ENCODE measurements at places on chromosomes 1 and 21.

- DNase-seq = no peak
Measured at GRCh38 chr1:204513117-204513716, 3.0 kb upstream of the MDM4 start.

- no peak for DNase-seq
Measured at GRCh38 chr1:9759939-9760338, 63.8 kb downstream of the CLSTN1 start.

DNA sequence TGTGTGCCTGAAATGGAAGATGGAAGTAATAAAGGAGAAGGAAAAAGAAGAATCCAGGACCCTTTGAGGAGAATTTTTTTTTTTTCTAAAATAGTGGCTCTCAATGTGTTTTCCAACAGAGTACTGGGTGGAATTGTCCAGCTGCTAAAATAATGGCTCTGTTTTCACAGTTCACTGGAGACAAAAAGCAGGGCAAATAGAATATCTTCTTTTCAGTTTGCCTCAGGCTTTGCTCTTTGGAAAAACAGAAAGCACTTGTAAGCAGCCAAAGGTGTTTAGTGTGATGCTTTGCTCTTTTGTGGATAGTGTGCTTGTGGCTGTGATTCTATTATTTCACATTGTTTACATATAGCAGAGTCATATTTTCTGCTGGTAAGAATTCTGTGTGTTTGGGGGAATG, 77.4 kb upstream of the MROH9 start:
- no peak for DNase-seq

DNA sequence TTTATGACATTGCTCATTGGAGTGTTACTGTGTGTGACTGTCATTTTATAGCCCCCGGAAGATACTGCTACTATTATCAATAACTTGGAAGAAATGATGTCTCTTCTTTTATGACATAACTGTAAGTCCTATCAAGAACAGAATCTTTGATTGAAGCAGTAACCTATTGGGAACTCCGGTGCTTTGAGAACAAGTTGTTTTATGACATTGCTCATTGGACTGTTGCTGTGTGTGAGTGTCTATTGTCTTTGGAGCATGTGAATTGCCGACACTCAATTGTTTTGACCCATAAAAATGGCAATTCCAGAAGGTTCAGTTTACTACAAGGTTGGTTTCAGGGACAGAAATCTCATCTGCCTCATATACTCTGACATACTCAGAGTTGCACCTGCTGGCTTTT, 8.0 kb downstream of the KCNK1 start:
- DNase-seq = no peak

GRCh38 chr1:244077473-244078220, 26.6 kb downstream of the ZBTB18 start:
- DNase-seq = peak; percentile 13

DNA sequence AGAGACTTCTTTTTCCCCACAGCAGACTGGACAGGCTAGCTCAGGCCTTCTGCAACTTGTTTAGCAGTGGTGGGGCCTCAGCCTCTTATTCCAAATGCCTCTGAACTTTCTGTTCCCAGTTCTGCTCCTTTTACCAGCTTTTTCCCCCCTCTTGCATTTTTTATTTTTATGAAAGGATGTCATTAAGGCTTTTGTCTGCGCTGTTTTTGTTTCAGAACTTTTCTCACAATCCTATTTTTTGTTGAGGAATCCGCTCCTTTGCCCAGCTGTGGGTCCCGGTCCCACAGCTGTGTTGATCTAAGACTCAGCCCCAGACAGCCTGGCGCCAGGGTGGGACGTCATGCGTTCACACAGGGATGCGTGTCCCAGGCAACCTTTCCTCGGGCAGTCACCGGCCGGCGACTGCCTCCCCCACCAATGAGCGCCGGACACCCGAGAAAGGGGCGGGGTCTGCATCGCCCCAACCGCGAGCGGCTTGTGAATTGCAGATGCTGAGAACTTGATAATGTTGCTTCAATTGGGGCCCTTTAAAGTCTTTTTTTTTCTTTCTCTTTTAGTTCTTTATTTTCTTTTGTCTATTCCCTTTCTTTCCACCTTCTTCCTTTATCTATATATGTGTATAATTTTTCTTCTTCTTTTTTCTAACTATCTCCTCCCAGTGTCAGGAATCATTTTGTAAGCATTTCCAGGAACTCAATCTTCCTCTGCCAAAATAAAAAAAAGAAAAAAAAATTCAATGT, 3.0 kb upstream of the ID3 start:
- DNase-seq = peak; percentile 97

- DNase-seq = no peak
Measured at GRCh38 chr1:22411589-22411988, 40.1 kb upstream of the ZBTB40 start.

- DNase-seq = no peak
Measured at GRCh38 chr1:24768873-24769605, 23.8 kb downstream of the CLIC4 start.

DNA sequence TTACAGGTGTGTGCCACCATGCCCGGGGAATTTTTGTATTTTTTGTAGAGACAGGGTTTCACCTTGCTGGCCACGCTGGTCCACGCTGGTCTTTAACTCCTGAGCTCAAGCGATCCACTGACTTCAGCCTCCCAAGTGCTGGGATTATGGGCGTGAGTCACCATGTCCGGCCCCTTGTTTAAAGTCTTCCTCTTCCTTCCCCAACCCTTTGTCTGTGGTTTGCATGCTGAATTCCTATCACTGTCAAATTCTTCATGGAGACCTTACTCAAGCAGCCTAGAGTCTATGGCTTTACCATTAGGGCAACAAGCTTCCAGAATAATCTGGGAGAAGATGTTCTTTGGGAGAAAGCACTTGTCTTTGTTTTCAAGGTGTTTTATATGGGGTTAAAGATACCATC, 34.7 kb downstream of the B3GALT5 start:
- DNase-seq = no peak

DNA sequence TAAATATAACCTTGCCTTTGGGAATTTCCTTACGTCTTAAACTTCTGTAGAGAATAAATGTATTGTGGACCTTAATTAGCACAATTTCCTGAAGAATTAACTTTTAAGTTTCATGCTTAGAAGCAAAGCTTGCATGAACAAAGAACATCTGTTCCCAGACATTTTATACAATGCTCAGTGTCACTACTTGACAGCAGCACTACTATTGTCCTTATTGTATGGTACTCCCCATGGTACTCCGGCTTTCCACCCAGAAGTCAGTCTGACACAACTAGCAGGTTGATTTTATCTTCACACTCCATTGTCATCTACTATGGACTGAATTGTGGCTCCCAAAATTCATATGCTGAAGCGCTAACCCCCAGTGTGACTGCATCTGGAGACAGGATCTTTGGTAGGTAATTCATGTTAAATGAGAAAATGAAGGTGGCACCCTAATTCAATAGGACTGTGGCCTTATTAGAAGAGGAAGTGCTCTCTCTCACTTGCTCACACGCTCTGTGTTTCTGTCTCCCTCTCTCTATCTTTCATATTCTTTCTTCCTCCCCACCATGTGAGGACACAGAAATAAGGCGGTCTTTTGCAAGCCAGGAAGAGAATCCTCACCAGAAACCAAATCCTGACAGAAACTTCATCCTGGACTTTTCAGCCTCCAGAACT, 10.7 kb upstream of the OR2B11 start:
- no peak for DNase-seq

DNA sequence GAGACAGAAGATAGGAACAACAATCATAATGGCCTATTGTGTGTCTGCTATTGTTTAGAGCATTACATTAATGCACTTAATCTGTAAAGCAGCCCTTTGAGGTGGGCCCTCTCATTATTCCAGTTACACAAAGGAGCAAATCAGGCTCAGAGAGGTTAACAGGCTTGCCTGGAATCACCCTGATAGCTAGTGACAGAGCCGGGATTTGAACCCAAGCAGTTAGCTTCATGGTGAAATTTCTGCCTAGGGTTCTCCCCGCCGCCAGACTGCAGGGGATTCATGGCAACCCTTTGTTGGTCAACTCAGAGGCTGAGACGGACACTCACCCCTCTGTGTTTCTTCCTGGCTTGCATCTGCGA, 7.1 kb downstream of the HEYL start:
- no peak for DNase-seq

- no peak for DNase-seq
Measured at GRCh38 chr1:8294170-8294697, 23.7 kb upstream of the SLC45A1 start.
